SK-MEL-5 (cell line): ENCODE measurements at places on chromosomes 3 and 15. TPM values are rescaled to one million over a fixed set of nuclear protein-coding genes. Genes with fewer than 3 reads are reported as not detected.

Gene HCN4
- total RNA-seq: not detected in 2 replicates

Gene C15orf40
- total RNA-seq: 25.3 and 26.6 TPM in 2 replicates

Gene PPP2R3A
- total RNA-seq: 9.7 and 10.9 TPM in 2 replicates

Gene CLDN11
- total RNA-seq: not detected in 2 replicates

Gene FBLN2
- total RNA-seq: 0.51 and 1.8 TPM in 2 replicates

Gene GHSR
- total RNA-seq: not detected in 2 replicates

Gene APPL1
- total RNA-seq: 34.3 and 36.5 TPM in 2 replicates

Gene RTP3
- not detected in 2 replicates for total RNA-seq

Gene PRR20G
- total RNA-seq: not detected in 2 replicates

Gene GRK7
- total RNA-seq: not detected in 2 replicates

Gene LPP
- 20.2 and 21.0 TPM in 2 replicates for total RNA-seq

Gene CFAP100
- not detected in 2 replicates for total RNA-seq

DNA sequence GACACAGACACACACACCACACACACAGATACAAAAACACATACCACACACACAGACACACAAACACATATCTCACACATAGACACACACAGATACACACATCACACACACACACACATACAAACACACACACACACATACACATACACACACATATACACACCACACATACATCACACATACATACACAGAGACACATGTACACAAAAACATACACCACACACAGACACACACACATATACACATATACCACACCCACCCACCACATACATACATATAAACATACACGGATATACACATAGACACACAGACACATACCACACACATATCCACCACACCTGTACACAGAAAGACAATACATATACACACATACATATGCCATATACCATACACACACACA is 66.7 kb downstream of the RASGRF1 start:
- DNase-seq: no peak

GRCh38 chr3:53473422-53473821 is 21.0 kb upstream of the CACNA1D start:
- DNase-seq: no peak

DNA sequence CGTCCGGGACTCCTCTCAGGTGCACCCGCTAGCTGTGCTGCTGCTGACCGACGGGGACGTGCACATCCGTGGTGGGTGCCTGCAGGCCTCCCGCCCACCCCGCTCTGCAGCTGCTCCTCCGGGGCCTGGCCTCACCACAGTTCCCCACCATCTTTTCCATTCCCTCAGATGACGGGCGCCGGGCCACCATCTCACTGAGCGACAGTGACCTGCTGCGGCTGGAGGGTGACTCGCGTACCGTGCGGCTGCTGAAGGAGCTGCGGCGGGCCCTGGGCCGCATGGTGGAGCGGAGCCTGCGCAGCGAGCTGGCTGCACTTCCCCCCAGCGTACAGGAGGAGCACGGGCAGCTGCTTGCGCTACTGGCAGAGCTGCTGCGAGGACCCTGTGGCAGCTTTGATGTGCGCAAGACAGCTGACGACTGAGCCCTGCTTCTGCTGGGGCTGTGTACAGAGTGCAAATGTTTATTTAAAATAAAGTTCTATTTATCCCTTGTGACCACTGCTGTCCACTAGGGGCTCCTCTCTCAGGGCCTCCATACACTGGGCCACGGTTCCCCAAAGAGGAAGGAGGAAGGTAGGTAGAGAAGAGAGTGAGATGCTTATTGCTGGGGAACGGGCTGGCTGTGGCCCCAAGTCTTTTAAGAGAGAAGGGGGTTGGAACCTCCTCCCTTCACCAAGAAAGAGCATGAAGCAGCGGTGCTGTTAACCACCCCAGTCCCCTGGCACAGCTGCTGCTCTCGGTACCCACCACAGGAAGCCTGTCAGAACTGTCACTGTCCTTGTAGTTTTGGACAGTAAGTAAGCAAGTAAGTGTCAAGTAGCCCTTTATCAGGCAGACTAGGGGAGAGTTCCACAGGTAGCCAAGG is 47.0 kb downstream of the DHX30 start:
- DNase-seq: peak; percentile 50

GRCh38 chr15:20295238-20295811 is 246.3 kb downstream of the GOLGA6L6 start:
- no peak for DNase-seq

DNA sequence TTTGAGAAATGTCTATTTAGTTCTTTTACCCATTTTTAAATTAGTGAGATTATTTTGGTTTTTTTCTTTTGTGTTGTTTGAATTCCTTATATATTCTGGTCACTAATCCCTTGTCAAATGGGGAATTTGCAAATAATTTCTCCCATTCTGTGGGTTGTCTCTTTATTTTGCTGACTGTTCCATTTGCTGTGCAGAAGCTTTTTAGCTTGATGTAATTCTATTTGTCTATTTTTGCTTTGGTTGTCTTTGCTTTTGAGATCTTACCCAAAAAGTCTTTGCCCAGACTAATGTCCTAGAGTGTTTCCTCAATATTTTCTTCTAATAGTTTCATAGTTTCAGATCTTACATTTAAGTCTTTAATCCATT is 472.9 kb downstream of the TBL1XR1 start:
- no peak for DNase-seq

DNA sequence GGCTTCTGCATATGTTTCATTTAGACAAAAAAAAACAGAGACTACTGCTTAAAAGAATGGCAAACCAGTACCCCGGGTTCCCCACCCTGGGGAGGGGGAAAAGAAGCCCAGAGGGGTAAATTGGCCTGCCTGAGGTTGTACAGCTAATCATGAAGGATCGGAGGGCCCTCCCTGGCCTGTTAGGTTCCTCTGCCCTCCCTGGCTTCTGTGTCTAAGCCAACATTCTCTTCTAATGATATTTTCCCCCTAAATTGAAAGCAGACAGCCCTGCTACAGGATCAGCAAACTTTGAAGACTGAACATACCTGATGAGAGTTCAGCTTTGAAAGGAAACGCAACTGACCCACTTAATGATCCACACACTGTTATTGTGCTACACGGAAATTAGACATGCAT is 2.5 kb downstream of the ARHGAP31 start:
- DNase-seq: no peak

DNA sequence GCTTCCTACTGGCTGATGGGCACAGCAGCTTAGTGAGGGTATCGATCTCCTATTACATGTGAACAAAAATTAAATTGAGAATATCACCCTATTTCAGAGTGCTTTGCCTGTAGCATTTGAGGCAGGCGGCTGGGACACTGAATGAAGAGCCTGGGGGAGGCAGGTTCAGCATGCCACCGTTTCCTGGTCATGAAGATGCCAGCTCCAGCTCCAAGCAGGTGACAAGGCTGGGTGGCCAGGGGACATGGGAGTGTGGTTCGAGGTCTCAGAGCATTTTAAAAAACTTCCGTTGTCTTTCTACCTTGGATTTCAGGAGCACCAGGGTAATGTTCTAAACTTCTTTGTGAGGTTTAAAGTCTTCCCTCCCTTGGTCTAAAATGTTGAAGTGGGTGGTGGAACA is 158.2 kb downstream of the RPLP1 start:
- DNase-seq: no peak

DNA sequence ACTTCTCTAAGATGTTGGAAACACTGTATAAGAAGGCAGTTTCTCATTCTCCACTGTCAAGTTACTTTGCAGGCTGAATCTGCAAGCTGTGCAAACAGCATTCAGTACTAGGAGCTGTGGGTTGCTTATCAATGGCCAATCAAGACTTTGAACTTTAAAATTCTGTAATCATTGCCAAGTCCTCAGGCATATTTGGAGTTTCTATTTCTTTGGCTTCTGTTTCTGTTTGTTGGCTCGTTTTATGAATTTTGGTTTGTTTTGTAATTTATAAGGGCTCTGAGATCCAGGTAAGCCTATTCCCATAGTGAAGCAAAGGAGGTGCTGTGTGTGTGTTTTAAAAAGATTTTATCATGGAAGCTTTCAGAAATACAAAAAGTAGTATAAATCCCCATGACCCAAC is 32.1 kb downstream of the TLNRD1 start:
- no peak for DNase-seq

DNA sequence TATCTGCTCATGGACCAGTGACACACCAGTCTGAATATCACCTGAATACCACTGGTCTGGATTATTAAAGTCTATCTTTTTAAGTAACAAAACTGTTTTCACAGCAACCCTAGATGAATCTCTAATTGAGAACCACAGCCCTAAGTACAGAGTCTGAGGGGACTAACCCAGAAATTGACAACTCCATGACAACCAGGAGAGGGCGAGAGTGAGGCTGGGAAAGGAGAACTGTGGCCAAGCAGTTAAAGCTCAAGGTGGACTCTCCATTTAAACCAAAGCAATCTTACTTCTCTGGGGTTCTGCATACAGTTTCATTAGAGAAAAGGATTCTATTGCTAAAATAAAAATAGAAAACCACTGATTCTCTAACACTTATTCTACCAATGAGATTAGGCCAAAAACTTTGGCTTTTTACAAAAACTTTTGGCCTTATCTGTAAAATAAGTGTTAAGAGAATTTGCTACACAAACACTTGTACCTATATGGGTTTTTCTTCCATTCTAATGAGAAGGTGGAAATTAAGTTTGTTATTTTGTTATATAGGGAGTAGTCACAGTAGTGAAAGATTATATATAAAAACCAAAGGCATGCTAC is 11.4 kb downstream of the NEK10 start:
- DNase-seq: peak; percentile 83

GRCh38 chr15:78146425-78147154 is 2.6 kb upstream of the IDH3A start:
- DNase-seq: no peak

DNA sequence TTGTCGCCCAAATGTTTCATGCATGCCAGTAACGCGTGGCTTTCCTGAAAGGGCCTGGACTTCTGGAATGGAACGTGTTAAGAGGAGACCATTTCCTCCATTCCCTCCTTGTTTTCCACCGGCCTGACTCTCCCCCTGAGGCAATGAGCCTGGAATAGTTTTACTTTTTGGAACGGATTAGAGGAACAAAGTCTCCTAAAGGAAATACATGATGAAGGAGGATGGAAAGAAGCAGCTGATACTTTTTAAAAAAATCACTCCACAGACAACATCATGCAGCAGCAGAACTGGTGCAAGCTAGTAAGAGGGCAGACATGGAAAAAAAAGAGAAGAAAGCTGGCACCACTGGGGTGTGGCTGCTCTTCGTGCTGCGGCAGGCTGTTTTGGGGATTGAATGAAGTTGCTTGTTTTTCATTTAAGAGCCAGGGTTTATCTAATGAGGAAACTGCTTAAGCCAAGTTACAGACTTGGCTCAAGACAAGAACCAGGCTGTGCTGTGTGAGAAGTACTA is 3.6 kb upstream of the KBTBD12 start:
- DNase-seq: no peak

DNA sequence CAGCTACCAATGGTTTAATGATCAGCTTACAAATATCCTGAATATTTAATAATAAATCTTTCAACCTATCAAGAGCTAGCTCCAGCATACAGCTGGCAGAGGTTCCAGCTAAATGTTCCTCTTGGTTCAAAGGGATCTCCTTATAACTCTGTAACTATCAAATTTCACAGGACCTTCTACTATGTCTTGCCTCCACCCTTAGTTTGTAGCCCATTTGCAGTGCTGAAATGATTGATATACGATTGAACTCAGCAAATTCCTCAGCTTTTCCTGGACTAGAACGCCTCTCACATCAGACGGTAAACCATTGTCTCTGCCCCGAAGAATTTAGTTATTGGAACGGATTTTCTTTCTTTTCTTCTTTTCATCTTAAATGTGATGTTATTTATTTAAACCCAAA is 41.5 kb downstream of the CD200R1L start:
- no peak for DNase-seq

DNA sequence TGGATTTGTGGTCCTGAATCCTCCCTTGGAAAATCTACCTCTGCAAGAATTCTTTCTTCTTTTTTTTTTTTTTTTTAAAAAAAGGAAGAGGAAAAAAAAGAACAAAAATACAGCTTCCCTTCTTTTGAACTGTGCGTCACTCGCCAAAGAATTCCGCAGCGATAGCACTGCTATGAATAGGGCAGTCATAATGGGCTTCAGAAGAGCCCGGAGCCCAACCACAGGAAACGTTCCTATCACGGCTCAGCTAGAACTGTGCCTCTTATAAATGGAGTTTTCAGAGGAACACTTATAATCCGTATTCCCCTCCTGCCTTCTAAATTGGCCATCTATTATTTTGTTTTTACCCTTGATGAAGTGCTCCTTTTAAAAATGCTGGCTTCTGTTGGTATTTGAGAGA is 227.7 kb downstream of the ADAMTS17 start:
- DNase-seq: peak; percentile 96
